Hypothalamus (tissue), 51 donors: ENCODE measurements at places on chromosomes 6 and 20.

GRCh38 chr6:16533210-16533609 lies 228.1 kb downstream of the ATXN1 start:
- no peak for DNase-seq

GRCh38 chr6:158815379-158815724 lies 3.8 kb downstream of the EZR start:
- DNase-seq, result no peak

DNA sequence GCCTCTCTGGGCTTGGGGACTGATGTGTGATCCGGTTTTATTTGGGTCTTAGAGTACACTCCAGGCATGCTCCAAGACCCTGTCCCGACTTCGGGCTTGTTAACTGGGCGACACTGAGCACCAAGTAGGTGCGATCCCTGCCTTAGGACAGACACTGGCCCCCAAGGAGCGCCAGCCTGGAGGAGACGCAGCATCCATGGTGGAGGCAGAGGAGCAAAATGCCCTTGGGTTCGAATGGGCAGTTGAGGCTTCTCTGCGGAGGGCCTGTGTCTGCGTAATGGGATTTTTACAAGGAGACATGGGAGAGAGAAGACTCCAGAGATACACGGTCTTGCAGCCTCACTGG lies 593 bp upstream of the LEMD2 start:
- no peak for DNase-seq

DNA sequence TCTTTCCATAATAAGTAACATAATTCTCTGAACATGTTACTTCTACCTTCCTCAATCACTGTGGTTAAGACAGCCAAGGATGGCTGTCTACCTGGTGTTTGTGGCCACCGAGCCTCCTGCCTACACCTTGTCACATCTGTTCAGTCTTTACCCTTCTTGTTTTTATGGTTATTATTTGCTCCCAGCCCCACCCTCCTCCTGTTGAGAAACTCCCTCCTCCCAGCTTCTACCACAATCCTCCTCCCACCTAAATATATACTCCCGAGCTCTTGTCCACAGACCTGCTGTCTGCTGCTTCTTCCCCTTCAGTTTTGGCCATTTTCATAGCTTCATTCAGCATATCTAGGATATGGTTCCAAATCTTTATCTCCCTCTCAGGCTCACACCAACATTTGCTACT lies 35.7 kb upstream of the GABRR1 start:
- DNase-seq, result no peak

- DNase-seq, result peak; percentile 21
Observed at GRCh38 chr6:5457041-5457440, 195.7 kb downstream of the FARS2 start.

DNA sequence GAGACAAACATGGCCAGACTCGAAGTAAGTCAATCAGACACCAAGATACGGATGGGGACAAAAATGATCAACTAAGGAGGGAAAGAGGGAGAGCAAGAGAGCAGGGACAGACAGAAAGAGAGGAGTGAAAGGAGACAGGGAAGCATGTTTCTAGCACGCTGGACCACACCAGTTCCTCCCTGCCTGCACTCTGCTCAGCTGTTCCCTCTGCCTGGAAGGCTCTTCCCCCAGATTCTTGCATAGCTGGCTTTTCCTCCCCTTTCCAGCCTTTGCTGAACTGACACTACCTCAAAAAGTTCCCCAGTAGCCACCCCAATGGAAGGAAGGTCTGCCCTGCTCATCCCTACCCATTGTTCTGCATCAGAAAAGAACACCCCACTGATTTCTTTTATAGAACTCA lies 185.9 kb downstream of the MAFB start:
- DNase-seq, result no peak

GRCh38 chr6:54245265-54245664 lies 63.0 kb upstream of the TINAG start:
- no peak for DNase-seq

GRCh38 chr20:61559706-61560315 lies 307.8 kb downstream of the CDH4 start:
- DNase-seq, result no peak

GRCh38 chr20:34350095-34350494 lies 13.0 kb upstream of the ITCH start:
- no peak for DNase-seq
